ENCODE measurements at places on chromosomes 2 and 18. TPM values are rescaled to one million over a fixed set of nuclear protein-coding genes. Genes with fewer than 3 reads are reported as not detected.

Gene NCK2
- total RNA-seq = 87.5 TPM

Gene KCNJ3
- not detected for total RNA-seq

Gene ALK
- total RNA-seq = not detected

Gene TNFRSF11A
- 6.9 TPM for total RNA-seq

Gene DCDC2C
- total RNA-seq = not detected

Gene DSEL
- total RNA-seq = 0.04 TPM

Gene ADI1
- total RNA-seq = 33.3 TPM

Gene AGAP1
- 2.2 TPM for total RNA-seq

Gene ADD2
- 31.5 TPM for total RNA-seq

Gene DNAJC5G
- not detected for total RNA-seq

Gene CRYGB
- total RNA-seq = not detected

Gene ATP6V1B1
- not detected for total RNA-seq

Gene HOXD11
- not detected for total RNA-seq

Gene SLC4A5
- 2.2 TPM for total RNA-seq

Gene PER2
- total RNA-seq = 13.5 TPM

Gene PRR30
- total RNA-seq = not detected

Gene PDE1A
- not detected for total RNA-seq

GRCh38 chr2:176018708-176019107 is 16.6 kb upstream of the LNPK start:
- H3K36me3 ChIP-seq = no peaks in the 10 kb centered on the region
- DNase-seq = no peak
- no peak overlapping the region for H3K4me3 ChIP-seq
- H3K27ac ChIP-seq = no peak overlapping the region

DNA sequence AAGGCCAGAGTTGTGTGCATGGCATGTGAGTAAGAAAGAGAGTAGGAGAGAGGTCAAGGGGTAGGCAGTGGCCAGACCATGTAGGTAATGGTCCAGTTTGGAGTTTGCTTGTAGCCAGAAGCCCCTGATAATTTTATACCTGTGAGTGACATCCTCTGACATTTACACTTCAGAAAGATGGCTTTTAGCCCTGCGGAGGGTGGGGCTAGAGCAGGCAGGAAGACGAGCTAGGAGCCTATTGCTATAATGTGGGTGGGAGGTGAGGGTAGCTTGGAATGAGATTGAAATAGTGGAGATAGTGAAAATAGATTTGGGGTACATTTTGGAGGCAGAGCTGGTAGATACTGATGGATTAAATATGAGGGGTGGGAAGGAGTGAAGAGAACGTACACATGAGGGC is 48.8 kb upstream of the MGAT5 start:
- H3K36me3 ChIP-seq = no peaks in the 10 kb centered on the region
- H3K27ac ChIP-seq = no peak overlapping the region
- H3K4me1 ChIP-seq = peaks cover 22% of the 10 kb centered on the region
- DNase-seq = no peak
- H3K4me3 ChIP-seq = no peak overlapping the region

GRCh38 chr18:54957996-54958395 is 1.3 kb downstream of the CCDC68 start:
- no peak for DNase-seq
- H3K27me3 ChIP-seq = peaks cover 33% of the 10 kb centered on the region
- no peak overlapping the region for H3K27ac ChIP-seq
- no peak overlapping the region for H3K4me3 ChIP-seq

GRCh38 chr2:172354347-172354746 is 73.0 kb upstream of the ITGA6 start:
- H3K36me3 ChIP-seq = no peaks in the 10 kb centered on the region
- H3K27me3 ChIP-seq = no peaks in the 10 kb centered on the region
- H3K27ac ChIP-seq = no peak overlapping the region
- H3K4me1 ChIP-seq = peaks cover 5% of the 10 kb centered on the region
- no peak overlapping the region for H3K4me3 ChIP-seq

- H3K27me3 ChIP-seq = no peaks in the 10 kb centered on the region
- H3K36me3 ChIP-seq = peaks cover 11% of the 10 kb centered on the region
- peaks cover 46% of the 10 kb centered on the region for H3K4me1 ChIP-seq
- H3K27ac ChIP-seq = peak overlapping the region; percentile 84
- H3K4me3 ChIP-seq = no peak overlapping the region
These were observed 5.2 kb upstream of the RSAD2 start for GRCh38 chr2:6872394-6872793.

DNA sequence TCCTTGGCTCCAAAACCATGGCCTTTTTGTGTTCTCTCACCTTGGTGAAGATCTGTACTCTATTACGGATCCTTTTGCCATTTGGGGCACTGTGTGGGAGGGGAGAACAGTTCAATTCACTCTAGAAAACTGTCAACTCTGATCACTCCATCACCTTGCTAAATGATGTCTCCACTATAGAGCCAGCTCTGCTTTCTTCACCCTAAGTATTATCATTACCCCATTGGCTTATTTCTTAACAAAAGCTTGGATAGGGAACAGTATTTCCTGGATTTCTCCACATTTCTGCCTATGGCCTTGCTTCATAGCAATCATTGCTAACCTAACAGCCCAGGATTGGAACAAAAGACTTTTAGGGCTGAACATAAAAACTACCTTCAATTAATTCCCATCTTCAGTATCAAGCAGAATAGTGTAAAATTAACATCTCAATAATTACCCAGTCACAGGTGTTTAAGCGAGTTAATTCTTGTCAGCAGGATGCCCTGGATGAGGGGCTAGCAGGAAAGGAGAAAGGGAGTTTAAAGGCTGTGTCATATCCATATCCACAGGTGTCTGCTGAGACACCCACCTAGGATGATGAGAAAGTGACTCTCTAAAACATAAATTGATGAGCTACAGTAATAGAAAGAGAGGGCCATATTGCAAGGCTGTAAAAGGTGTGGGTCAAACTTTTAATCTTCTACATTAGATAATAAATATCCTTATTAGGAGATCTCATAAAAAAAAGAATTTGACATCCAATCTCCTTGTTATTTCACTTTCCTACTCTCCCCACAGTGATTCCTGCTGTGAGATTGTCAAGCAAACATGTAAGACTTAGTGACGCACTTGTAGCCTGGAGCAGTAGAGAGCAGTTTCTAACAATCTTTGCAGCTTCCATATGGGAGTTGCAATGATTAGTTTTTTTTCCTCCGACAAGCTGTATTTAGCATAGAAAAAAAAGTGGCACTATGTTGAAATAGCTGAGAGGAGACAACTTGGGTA is 589.5 kb upstream of the NXPH2 start:
- H3K27me3 ChIP-seq = no peaks in the 10 kb centered on the region
- no peak overlapping the region for H3K4me3 ChIP-seq
- DNase-seq = no peak
- no peaks in the 10 kb centered on the region for H3K4me1 ChIP-seq
- no peaks in the 10 kb centered on the region for H3K36me3 ChIP-seq
- H3K27ac ChIP-seq = no peak overlapping the region

- peaks cover 90% of the 10 kb centered on the region for H3K4me1 ChIP-seq
- peak overlapping the region; percentile 92 for H3K27ac ChIP-seq
- H3K27me3 ChIP-seq = no peaks in the 10 kb centered on the region
These were observed 19.8 kb downstream of the MAP4K4 start for GRCh38 chr2:101717071-101717845.

DNA sequence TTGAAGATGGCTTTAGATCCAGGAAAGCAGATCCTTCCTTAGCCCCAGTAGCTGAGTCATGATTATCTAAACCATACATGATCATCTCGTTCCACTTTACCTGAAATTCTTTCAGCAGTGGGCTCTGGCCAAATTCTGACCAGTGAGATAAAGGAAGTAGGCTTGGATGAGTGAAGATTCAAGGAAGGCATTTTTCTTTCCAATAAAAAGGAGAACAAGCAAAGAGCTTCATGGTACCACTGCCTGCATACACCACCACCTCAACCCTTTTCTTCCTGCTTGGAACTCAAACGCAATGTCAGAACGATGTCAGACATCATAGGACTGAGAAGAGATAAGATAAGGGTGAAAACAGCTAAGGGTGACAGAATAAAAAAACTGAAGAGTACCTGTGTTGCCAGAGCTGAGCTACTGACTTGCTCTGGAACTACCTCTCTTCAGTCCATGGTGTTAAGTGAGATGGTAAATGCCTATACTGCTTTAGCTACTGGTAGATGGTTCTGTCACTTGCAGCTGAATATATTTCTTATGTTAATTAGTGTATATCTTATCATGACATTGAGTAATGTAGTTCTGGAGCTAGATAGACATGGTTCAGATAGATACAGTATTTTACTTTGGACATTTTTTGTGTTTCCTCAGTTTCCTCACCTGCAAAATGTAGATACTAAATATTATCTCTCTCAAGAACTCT is 58.7 kb upstream of the ACVR1 start:
- no peak overlapping the region for H3K4me3 ChIP-seq
- no peaks in the 10 kb centered on the region for H3K27me3 ChIP-seq
- peaks cover 12% of the 10 kb centered on the region for H3K4me1 ChIP-seq
- no peaks in the 10 kb centered on the region for H3K36me3 ChIP-seq
- DNase-seq = no peak

DNA sequence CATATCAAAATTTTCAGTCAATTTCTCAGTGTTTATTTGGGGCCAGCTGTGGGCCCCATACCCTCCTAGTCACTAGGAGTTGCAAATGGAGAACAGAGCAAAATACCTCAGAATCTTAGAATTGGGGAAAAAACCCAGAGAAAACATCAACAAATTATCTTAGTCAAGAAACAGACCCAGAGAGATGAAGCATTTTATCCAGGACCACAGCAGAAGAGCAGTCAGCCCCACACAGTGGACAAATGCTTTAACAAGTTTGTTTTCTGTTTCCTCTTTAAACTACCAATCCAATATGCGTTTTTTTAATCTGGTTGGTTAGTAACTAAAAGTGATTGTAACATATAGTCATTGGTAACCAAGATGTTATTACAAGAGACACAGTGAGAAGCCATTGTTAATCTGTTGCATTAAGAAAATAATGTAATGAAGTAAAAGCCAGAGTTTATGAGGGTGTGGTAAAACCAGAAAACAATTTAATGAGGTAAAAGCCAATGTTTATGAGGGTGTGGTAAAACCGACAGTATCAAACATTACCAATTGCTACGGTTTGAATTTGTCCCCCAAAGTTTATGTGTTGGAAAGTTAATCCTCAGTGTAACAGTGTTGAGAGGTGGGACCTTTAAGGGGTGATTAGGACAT is 60.7 kb upstream of the COX7A2L start:
- H3K27ac ChIP-seq = no peak overlapping the region
- H3K4me1 ChIP-seq = peaks cover 30% of the 10 kb centered on the region

GRCh38 chr2:216163518-216163917 is 54.4 kb downstream of the XRCC5 start:
- peaks cover 38% of the 10 kb centered on the region for H3K4me1 ChIP-seq
- no peak for DNase-seq
- peaks cover 80% of the 10 kb centered on the region for H3K36me3 ChIP-seq
- H3K4me3 ChIP-seq = no peak overlapping the region

DNA sequence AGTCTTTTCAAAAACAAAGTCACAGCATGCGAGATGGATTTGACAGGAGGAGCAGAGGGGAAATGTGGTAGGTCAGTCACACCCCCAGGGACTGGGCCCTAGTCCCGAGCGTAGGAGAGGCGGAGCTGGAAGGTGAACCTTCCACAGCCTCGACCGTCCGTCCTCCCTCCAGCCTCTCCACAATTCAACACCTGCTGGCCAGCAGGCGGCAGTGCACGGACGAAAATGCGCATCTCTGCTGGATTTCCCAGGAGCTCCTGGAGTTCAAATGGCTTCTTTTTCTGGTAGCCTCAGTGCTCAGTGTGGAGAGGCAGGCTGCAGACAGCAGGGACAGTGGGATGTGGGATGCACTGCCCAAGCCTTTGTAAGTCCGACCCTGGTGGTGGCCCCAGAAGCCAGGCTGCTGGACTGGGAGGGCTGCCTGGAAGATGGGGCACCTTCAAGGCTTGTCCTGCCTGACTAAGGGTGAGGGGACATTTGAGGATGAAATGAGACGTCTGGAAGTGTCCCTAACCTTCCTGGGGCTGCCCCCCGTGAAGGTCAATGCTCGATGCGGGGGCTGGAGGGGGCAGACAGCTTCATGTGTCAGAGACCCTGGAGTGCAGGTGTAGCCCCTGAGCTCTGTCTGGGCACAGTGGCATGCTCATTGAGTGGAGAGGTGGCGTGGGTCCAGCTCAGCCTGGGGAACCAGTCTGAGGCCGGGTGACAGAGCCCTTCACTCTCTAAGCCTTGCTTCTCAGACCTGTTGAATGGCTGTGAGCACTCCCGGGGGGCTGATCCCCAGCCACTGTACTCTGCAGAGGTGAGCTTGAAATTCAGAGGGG is 189.5 kb downstream of the TFCP2L1 start:
- no peak overlapping the region for H3K4me3 ChIP-seq
- H3K27me3 ChIP-seq = no peaks in the 10 kb centered on the region
- no peak overlapping the region for H3K27ac ChIP-seq
- no peaks in the 10 kb centered on the region for H3K36me3 ChIP-seq
- peak; percentile 64 for DNase-seq

DNA sequence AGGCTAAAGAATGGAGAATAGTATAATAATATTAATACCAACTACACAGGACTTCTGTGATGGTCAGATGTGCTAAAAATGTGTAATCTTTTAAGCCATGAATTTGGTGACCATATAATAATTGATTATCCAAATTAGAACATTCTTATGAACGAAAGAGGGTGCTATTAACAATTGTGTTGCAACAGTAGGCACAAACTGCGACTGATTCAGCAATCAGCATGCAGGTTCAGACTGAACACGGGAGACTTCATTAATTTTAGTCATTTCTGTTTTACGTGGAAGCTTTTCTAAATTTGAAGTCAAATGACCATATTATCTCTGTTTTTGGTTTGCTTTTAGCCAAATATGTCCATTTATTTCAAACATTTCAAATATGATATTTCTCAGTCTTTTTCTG is 54.6 kb upstream of the CHST9 start:
- no peak for DNase-seq
- H3K4me3 ChIP-seq = no peak overlapping the region
- H3K36me3 ChIP-seq = no peaks in the 10 kb centered on the region

GRCh38 chr2:67510745-67511144 is 113.6 kb downstream of the ETAA1 start:
- no peak overlapping the region for H3K4me3 ChIP-seq
- H3K27ac ChIP-seq = no peak overlapping the region
- no peak for DNase-seq
- H3K36me3 ChIP-seq = no peaks in the 10 kb centered on the region
- H3K4me1 ChIP-seq = no peaks in the 10 kb centered on the region

DNA sequence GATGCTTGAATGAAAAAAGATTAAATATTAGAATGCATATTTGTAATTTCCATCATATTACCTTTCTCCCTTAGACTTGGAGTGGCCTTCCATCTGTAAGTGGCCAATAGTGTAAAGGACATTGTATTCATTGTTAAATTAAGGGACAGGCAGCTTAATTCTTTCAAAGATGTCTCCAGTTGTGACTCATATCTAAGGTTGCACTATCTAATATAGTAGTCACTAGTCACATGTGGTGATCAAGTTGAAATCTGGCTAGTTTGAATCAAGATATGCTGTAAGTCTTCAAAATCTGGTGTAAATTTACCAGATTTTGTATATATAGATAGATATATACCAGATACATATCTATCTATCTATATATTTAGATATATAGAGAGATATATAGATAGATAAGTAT is 52.4 kb upstream of the AGPS start:
- H3K4me3 ChIP-seq = no peak overlapping the region
- no peak overlapping the region for H3K27ac ChIP-seq
- no peaks in the 10 kb centered on the region for H3K27me3 ChIP-seq
- no peak for DNase-seq
- H3K36me3 ChIP-seq = no peaks in the 10 kb centered on the region
